T-helper 1 cell (primary cell): ENCODE measurements at places on chromosomes 13 and 19.

DNA sequence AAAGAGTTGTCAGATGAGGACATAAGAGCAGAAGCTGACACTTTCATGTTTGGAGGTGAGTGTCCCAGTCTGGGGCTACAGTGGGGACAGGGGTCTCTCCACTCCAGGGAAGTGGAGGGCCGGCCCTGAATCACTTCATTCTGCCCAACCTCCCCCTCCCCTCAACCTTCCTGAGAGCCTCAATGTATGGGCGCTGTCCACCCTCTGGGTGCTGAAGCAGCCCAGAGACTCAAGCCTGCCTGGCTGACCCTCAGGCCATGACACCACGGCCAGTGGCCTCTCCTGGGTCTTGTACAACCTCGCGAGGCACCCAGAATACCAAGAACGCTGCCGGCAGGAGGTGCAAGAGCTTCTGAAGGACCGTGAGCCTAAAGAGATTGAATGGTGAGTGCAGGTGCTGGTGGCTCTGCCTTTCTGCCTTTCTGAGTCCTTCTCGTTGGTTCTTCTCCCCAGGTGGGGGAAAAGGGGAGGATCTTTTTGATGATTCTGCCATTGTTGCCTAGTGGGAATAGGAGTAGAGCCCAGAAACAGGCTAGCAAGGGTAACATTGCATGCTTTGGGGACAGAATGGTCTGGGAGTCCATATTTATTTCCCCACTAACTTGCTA lies 8.8 kb downstream of the CYP4F8 start:
- DNase-seq = no peak

- no peak for DNase-seq
These were observed 345.3 kb downstream of the MYO16 start for GRCh38 chr13:108974686-108975085.

GRCh38 chr19:44093931-44094765 lies at the start of gene ZNF224:
TSS of gene ZNF224 (plus strand) at chr19:44094361. CDS start at chr19:44097874, 3,513 bp downstream.
- peak; percentile 74 for DNase-seq

DNA sequence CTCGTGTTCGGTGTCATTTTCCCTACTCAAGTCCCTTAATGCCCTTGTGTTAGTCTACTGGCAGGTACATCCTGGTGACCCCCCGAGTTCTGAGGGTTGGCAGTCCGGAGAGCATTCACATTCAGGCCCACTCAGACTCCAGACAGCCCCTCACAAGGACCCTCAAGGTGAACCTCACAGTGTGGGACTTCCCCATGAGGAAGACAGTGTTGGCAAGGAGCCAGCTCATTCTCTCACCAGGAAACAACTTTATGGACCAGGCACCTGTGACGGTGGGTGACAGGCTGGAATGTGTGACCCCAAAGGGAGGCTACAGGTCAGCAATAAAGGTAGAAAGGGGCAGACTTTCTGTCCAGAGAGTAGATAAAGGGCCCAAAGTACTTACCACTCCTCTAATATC lies 24.5 kb downstream of the RDH8 start:
- no peak for DNase-seq

DNA sequence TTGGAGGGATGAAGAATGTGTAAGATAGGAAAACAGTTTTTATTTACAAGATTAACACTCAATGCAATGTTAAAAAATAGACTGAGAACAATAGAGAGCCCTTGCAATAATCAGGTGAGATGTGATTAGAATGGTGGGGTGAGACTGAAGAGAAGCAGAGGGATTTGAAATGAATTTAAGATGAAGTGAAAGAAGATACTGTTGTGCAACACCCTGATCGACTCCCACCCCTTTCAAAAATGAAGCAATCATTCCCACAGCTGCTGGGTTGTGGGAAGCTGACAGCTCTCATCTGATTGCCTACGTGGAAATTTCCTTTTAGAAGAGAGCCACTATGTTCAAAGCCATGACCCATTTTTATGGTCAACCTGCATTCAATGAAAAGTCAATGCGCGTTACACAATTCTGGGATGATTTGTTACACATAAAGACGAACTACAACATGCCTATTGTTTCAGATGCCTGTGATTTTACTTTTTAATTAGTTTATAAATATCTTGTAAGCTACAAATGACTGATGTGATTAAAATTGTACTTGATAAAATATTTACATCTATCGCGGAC lies 1374.8 kb downstream of the PCDH9 start:
- DNase-seq = no peak

- DNase-seq = no peak
These were observed 341.2 kb downstream of the HS6ST3 start for GRCh38 chr13:96431044-96431581.

DNA sequence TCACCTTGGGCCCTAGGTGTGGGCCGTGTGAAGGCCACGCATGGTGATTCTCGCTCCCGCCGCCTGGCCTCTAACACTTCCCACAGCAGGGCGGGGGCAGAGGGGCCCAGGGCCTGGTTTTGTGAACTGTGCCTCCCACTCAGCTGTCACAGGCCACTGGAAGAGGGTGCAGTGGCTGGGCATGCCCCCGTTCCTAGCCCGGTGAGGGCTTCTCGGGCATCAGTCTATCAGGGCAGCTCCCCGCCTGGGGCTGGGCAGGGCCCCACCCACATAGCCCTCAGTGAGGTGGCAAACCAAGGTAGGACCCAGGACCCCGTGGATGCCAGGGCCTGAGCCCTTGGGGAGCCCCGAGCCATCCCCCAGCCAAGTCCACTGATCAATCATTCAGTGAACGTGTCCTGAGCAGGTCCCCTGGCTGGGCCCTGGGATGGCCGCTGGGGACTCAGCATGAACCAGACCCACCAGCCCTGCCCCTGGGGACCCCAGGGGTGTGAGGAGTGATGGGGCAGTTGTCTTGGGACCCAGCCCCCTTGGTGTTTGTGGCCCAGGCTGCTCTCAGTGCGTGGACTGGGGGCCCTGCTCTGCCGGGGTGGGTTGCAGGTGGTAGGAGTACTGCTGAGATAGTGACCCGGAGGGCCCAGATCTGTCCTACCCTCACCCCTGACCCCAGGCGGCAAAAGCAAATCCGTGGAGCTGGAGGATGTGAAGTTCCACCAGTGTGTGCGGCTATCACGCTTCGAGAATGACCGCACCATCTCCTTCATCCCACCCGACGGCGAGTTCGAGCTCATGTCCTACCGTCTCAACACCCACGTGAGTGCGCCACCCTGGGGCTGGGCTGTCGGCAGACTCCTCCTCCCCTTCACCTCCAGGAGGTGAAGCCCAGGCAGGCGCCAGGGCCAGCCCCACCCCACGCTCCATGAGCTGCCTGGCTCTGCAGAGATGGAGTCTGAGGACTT lies 29.4 kb downstream of the AP1M1 start:
- DNase-seq = no peak

- DNase-seq = no peak
These were observed 5.6 kb downstream of the ZAR1L start for GRCh38 chr13:32309312-32310133.

GRCh38 chr19:48595833-48596232 lies 10.7 kb upstream of the SPACA4 start:
- DNase-seq = no peak

- no peak for DNase-seq
These were observed 30.6 kb upstream of the DPP9 start for GRCh38 chr19:4754248-4754647.

DNA sequence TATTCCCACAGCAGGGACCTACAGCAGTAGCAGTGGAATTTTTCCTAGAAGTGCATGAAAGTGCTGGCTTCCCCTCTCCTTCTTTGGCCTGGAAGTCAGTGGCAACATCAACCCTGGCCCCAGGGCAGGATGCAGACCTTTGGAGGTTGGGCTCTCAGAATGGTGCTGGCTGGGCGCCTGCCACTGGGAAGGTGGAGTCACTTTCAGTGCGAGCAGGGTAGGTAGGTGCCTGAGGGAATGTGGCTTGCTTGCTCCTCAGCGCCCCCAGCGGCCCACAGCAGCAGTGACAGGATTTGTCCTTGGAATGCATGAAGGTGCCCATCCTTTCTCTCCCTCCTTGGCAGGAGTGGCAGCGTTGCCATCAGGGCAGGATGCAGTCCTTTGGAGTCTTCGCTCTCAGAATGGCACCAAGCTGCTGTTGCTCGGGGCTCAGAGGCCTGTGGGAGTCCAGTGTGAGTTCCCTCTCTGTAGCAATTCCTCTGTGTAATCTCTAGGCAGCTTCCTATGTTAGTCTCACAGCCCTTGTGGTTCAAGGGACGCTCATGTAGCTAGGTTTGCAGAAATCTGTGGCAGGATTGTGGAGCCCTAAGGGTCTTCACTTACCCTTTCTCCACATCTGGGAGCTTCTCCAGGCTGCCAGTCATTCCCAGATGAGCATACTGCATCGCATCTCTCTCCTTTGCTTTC lies 354.4 kb upstream of the DACH1 start:
- DNase-seq = no peak

- DNase-seq = no peak
These were observed 41.9 kb downstream of the TBC1D4 start for GRCh38 chr13:75440100-75440499.

DNA sequence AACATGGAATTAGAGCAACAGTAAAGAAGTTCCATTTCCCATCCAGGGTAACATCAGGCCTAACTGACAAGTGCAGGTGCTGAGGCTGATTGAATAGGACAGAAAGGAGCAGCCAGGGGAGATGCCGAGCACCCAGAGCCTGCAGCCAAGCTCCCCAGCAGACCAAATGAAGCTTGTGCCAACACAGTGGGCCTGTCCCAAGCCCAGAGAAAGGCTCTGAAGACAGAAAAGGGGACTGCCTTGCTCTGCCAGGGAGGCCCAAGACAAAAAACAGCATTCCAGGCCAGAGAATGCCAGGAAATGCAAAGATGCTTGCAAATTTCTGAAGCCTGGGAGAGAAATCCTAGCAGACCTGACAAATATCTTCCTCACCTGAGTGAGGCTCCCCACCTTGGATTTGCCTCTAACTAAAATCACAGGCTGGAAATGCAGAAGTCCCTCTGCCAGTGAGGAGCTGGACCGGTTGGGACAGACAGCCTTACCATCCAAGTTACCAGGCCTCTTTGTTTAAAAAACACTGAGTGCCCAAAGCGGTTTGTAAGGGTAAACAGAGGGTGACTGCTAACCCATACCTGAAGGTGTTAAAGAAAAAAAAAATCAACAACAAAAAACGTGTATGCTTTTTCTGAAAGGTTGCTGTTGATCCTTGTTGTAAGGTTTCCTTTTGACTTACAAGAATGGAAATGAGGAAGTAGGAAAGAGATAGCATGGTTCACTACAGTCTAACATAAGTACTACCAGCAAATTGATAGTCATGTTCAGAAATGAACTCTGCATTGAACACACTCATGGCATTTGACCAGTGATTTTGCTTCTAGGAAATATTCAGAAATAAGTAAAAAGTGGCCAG lies 11.8 kb upstream of the HMGB1 start:
- no peak for DNase-seq

GRCh38 chr13:95317039-95317989 lies 16.1 kb upstream of the ABCC4 start:
- DNase-seq = no peak

DNA sequence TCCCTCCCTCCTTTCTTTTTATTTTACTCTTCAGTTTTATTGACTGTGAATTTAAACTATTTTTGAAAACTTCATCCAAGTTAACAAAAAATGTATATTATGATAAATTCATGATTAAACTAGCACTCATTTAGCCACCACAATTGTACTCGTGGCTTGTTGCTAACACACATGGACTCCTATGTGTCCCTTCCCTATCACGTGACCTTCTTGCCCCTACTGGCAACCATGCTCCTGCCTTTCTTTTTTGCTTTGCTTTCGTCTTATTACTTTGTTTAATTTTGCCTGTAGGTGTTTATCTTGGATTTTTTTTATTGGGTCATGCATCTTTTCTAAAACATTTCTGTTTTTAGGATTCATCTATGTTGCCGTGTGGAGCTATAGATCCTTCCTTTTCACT lies 8.2 kb downstream of the CLC start:
- DNase-seq = no peak

DNA sequence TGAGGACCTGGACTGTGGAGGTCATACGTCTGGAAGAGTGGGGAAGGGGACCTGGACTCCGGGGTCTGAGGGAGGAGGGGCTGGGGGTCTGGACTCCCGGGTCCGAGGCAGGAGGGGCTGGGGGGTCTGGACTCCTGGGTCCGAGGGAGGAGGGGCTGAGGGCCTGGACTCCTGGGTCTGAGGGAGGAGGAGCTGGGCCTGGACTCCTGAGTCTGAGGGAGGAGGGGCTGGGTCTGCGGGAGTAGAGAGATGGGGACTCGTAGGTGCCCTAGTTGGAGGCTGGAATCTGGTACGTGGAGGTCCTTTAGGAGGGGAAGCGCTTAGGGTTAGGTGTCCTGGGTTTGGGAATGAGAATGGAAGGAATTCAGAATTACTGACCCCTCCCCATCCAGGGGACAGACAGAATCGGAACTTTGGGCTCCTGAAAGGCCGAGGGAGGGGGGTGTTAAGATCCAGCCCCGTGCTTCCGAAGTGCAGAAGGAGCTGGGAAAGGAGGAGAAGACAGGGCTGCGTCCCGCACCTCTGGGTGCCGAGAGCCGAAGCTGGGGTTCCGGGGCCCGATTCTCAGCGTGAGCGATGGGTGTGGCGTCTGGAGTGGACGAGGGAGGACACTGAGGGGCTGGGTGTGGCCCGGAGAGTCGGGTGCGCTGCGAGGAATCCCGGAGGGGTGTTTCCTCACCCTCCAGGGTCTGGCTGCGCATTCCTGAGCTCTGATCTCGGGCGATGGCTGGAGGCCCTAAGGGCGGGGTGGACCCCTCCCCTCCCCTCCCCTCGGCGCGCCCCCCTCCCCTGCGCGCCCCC lies 608 bp downstream of the MYADM start:
- peak; percentile 32 for DNase-seq

DNA sequence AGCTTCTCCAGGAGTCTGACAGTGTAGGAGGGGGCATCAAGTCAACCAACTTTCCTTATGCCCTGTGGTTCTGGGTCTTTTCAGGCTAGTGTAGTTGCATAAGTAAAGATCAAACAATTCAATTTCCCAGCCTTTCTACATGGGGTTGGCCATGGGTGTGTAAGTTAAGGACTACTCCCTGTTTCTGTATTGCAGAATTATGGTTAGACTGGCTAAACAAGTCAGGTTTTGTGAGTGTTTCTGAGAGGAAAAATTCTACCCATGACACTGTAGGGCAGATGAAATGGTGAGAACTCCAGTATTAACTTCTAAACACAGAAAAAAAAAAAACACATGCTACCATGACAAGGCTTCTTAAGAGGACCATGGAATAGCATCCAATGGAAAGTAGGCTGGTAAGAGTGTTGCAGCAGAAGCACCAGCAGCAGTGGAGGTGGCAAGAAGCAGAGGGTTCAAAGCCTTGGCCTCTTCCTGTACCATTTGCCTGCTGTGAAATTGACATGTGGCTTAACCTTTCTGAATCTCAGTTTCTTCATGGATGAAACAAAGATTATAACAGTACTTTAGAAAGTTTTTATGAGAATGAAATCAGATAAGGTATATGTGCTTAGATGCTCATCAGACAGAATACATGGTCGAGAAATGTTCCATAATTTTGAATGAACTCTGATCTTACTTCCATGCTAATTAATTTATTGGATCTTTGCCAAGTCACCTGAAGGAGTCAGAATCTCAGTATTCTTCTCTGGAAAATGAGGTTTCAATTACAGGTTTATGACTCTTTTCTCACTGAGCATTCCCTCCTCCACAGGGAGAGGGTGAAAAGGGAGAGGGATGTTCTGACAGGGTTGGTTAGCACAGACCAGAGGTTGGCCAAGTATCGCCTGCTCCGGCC lies 11.4 kb upstream of the SCEL start:
- DNase-seq = no peak

- no peak for DNase-seq
These were observed 11.9 kb downstream of the SHISA7 start for GRCh38 chr19:55431183-55431582.
